Mesangial cell (primary cell): ENCODE measurements at places on chromosomes 16 and 17. TPM values are rescaled to one million over a fixed set of nuclear protein-coding genes. Genes with fewer than 3 reads are reported as not detected.

Gene ZPBP2
- not detected in 2 replicates for total RNA-seq

Gene TPSD1
- not detected in 2 replicates for total RNA-seq

Gene EARS2
- 23.3 and 49.9 TPM in 2 replicates for total RNA-seq

Gene PLLP
- total RNA-seq = 2.0 and 9.6 TPM in 2 replicates

Gene RTN4RL1
- total RNA-seq = 0.13 TPM in 1 of 2 replicates, not detected in the other

Gene SLC5A11
- not detected in 2 replicates for total RNA-seq
